ENCODE measurements at places on chromosomes 13 and 19.
A peak's percentile ranks its signal among the peaks of the same experiment; 100 is the strongest.

DNA sequence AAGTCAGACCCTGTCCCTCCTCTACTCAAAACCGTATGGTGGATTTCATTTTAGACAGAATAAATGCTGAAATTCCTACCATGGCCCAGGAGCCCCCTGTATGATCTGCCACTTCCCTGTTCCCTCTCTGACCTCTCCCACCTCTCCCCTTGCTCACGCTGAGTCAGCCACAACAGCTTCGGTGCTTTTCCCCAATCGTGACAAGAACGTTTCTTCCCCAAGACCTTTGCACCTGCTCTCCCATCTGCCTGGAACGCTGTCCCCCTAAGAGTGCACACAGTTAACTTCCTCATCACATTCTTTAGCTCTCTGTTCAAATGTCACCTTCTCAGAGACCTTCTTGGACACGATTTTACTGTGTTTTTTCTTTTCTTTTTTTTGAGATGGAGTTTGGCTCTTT, 2.3 kb downstream of the VRK3 start:
- DNase-seq, result no peak

DNA sequence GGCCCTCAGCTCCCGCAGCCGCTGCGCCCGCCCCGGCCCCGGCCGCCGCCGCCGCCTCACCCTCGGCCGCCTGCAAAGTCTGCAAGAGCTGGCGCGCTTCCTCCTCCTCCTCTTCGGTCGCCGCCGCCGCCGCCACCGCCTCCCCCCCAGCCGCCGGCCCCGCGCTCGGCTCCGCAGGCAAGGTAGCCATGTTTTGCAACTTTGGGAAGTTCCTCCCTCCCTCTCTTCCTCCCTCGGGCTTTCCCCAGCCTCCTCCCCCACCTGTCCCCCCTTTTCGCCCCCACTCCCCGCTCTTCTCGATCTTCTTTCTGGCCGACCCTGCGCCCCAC, 433 bp downstream of the SIX5 start:
- no peak for DNase-seq

GRCh38 chr13:97072297-97072696, 78.0 kb upstream of the OXGR1 start:
- no peak for DNase-seq

GRCh38 chr13:38824342-38824741, 137.5 kb downstream of the FREM2 start:
- no peak for DNase-seq

DNA sequence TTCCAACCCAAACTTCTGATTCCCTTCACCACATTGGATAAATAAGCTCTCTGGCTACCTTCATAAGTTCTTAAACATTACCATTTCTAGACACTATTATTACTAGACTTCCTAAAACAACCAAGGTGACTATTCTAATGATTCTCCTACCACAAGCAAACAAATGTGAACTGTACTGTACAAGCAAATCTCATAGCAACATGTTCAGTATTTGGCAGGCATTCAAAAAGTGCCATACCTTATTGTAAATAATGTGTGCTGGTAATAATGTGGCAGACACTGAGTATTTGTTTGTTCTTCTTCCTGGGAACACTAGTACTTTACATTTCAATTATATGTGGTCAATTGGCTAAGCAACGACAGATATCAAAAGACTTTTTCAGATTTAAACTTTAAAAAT, 986.0 kb upstream of the SPRY2 start:
- DNase-seq, result no peak

DNA sequence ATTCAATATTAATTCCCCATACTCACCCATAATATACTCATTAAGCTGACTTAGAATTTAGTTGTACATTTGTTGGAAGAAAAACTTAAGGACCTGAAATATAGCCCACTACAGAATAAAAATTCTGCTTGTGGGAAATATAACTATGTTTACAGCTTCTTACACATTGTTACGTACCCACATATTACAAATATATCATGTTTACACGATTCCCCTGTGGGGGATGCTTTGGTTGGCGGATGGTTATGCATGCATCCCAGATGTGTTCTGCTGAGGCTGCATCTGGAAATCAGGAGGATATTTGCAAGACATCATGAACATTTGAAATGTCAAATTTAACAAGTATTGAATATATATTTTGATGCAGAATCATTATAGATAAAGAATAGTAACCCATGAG, 79.5 kb upstream of the KL start:
- no peak for DNase-seq

GRCh38 chr19:6476155-6476895, 5.3 kb downstream of the DENND1C start:
- no peak for DNase-seq

GRCh38 chr19:37506387-37507166, at the start of gene ZNF793:
Gene ZNF793, plus strand, starts transcription at chr19:37506939. Its CDS starts 16,501 bp downstream, at chr19:37523440.
- peak; percentile 42 for DNase-seq

GRCh38 chr13:87661471-87661870, 9.7 kb upstream of the SLITRK5 start:
- DNase-seq, result no peak

GRCh38 chr19:10683064-10683426, 18.2 kb upstream of the QTRT1 start:
- DNase-seq, result no peak

DNA sequence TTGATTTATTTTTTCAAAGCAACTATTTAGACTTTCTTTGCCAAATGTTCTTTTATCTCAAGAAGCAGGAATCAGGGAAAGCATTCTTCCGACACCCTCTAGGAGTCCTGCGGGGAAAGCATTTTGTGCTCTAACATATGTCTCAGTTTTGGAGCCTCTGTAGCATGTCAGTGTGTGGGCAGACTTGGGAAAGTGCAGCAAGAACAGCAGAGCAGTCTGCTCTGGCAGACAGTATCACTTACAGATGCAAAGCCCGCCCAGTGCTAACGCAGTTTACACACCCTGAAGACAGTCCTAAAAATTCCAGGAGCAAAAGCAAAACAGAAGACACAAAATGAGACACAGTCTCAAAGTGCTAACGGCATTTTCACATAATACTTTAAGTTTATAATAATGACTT, 393.5 kb downstream of the KLF12 start:
- no peak for DNase-seq

GRCh38 chr19:8610936-8611300, 403 bp upstream of the ADAMTS10 start:
- DNase-seq, result no peak

GRCh38 chr13:52810526-52810925, 37.9 kb downstream of the PCDH8 start:
- no peak for DNase-seq

DNA sequence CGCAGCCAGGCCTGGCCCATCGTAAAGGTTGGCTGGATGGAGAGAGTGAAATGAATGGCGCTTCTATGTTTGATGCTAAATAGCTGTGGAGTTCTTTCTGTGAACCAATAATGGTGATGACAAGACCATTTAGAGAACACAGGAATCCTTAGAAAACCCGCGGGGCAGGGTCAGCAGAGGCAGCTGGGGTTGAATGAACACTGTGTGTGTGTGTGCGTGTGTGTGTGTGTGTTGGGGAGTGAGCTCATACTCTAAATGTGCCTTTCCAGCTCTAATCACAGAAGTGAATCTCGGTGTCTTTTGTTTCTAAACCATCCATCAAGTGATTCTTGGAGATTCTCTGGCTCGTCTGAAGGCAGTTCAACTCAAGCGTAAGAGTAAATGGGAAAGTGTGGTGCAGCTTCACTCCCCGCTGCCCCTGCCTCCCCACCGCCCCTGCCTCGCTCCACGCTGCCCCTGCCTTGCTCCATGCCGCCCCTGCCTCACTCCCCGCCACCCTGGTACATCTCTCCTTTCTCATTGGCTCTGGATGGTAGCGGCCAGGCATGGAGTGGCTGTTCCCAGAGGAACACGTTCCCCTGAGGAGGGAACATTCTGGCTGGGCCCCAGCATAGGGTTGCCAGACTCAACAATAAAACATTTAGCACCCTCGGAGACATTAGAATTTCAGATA, 21.2 kb downstream of the TMPRSS9 start:
- DNase-seq, result no peak

- no peak for DNase-seq
These were observed 4.3 kb downstream of the ONECUT3 start for GRCh38 chr19:1757468-1758230.

GRCh38 chr13:110250258-110250891, 56.6 kb downstream of the COL4A1 start:
- no peak for DNase-seq

DNA sequence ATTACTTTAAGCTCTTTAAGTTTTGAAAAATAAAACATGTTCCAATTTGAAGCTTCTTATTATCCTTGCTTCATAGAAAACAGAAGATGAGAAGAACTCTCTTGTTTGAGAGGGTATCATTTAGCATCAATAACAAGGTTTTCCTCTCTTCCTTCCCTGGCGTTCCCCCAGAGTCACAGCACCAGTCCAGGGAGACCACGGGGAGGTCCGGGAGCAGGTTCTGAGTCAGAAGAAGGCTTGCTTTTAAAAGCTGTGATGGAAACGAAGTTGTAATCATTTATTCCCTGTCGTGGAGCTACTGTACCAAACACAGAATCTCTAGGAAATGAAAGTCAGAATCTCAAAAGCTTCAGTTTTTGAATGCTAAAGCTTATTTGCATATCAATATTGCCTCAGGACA, 174.0 kb upstream of the LSM14A start:
- DNase-seq, result no peak

- DNase-seq, result no peak
These were observed 71.8 kb downstream of the TNFSF11 start for GRCh38 chr13:42645717-42646116.

GRCh38 chr13:108328848-108329247, 59.3 kb downstream of the TNFSF13B start:
- no peak for DNase-seq

GRCh38 chr13:110813646-110814624, 100.4 kb downstream of the ING1 start:
- no peak for DNase-seq

- no peak for DNase-seq
These were observed 14.7 kb upstream of the POSTN start for GRCh38 chr13:37613236-37613635.

GRCh38 chr13:75364131-75364713, 117.7 kb downstream of the TBC1D4 start:
- no peak for DNase-seq

- no peak for DNase-seq
These were observed 8.4 kb upstream of the ECH1 start for GRCh38 chr19:38839816-38840582.

DNA sequence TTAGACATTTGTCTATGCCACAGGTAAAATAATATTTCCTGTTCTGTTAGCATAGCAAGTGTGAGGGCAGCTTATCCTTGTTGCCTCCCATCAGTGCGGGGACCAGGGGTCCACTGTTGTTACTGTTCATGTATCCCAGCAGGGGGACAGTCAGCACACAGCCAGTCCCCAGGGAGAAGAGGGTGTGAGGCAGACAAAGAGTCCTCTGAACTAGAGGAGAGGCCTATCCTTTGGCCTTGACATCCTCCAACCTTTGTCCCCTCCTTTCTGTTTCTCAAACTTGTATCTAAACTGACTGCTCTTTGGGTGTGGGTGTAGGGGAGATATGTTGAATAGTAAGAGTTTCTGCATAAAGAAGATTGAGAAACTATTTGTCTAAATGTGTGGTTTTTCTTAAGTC, 2.9 kb upstream of the GPR18 start:
- no peak for DNase-seq

GRCh38 chr19:17098326-17098725, 22.7 kb downstream of the MYO9B start:
- DNase-seq, result no peak

- DNase-seq, result no peak
These were observed 12.5 kb downstream of the TEX30 start for GRCh38 chr13:102761071-102761470.

GRCh38 chr13:24218977-24219376, 58.5 kb downstream of the SPATA13 start:
- no peak for DNase-seq

DNA sequence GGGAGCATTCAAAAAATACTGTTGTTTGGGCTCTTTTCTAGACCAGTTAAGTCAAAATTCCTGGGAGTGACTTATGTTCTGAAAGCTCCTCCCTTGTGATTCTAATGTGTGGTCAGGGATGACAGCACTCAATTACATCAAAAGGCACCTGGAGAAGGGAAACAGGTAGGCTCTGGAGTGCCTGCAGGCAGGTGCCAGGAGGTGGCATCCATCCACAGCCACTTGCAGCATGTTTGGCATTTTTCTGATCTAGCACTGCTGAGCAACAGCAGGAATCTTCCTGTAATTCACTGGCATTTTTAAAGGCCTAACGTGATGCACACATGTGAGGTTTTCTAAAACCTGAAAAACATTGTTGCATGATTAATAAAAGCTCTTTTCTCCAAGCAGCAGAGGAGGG, 94.6 kb downstream of the CCNA1 start:
- DNase-seq, result no peak

GRCh38 chr13:66578305-66578704, 651.8 kb downstream of the PCDH9 start:
- DNase-seq, result no peak

GRCh38 chr19:662207-662961, 630 bp downstream of the RNF126 start:
- peak; percentile 55 for DNase-seq

DNA sequence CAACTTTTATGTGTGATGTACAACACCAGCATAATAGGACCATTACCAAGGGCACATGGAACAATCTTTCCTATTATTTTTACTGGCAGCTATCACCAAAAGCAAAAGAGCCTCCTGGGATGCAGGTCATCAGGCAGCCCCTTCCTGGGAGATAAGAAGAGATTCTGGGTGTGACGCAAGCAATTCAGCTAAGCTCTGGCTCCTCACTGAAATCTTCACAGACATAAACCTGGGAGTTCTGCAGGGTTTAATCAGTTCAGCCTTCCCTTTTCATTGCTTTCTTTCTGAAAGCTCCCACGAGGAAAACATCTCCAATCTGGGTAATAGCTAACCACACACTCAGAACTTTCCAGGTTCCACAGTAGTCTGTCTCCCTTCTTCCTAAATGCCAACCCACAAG, 341.1 kb downstream of the ENOX1 start:
- DNase-seq, result no peak

DNA sequence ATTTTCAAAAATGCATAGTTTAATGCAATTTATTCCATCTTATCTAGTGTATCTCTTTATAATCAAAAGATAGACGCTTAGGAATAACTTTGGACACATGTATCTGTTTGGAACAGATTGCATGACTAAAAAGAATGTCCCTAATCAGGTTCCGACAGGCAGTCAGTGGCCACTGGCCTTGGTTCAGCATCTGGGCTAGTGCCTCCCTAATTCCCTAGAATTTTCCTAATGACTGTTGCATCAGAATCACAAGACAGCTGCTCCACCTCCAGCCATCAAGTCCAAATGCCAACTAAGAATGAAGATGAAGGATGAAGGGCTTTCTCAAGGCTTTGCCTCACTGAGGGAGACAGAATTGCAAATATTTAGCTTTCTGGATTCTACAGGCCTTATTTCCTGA, 173.8 kb downstream of the EFNB2 start:
- no peak for DNase-seq

DNA sequence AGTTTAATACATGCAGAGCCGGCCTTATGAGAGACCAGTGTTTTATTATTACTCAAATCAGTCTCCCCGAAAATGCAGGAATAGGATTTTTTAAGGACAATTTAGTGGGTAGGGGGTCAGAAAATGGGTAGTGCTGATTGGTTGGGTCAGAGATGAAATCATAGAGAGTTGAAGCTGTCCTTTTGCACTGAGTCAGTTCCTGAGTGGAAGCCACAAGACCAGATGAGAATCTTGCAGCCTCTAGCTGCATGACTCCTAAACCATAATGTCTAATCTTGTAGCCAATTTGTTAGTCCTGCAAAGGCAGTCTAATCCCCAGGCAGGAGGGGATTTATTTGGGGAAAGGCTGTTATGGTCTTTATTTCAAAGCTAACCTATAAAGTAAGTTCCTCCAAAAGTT, 1163.9 kb downstream of the DIAPH3 start:
- no peak for DNase-seq

All from stimulated activated CD4-positive, alpha-beta T cell treated with anti-CD3 and anti-CD28 coated beads, Interleukin-1b, Interleukin-23, amount 100 ng/mL, for 1 hour (primary cell).